Stimulated activated CD8-positive, alpha-beta memory T cell treated with anti-CD3 and anti-CD28 coated beads, Interleukin-2, amount 100 ng/mL, for 1 hour (primary cell): ENCODE measurements at places on chromosomes 3 and 15.

GRCh38 chr3:188049606-188050530, 104.1 kb upstream of the LPP start:
- DNase-seq = no peak

DNA sequence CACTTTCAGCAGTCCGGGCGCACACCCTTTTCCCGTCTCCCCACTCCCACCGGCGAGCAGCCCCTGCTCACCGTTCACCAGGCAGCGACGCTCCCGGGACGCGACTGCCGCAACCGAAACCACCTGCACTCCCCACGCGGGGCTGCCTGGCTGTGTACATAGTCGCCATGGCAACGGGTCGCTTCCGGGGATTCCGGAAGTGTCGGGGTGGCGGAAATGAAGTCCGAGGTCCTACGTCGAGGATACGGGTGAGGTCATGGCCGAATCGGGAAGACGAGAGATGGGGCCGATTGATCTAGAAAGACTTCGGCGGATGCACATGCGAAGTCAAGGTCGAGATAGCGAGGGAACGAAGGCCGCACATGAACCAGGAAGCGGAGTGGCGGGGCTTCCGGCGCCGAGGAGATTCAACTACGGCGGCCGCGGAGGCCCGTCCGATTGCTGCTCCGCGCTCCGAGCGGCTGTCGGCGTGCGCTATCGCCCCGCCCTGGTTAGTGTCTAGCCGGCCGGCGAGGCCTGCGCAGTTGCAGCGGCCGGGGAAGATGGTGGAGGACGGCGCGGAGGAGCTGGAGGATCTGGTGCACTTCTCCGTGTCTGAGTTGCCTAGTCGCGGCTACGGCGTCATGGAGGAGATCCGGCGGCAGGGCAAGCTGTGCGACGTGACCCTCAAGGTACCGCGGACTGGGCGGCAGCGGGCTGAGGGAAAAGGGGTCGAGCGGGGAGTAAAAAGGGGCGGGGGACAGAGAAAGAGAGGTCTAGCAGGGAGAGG, at the start of the genes KIF9 and KLHL18:
TSS of gene KIF9 (minus strand) at position 376 of the 769 bp plus-strand sequence. CDS start 5,425 bp downstream, outside the sequence.
TSS of gene KLHL18 (plus strand) at position 521 of the 769 bp plus-strand sequence. CDS start at position 543, 22 bp downstream.
- peak; percentile 92 for DNase-seq

DNA sequence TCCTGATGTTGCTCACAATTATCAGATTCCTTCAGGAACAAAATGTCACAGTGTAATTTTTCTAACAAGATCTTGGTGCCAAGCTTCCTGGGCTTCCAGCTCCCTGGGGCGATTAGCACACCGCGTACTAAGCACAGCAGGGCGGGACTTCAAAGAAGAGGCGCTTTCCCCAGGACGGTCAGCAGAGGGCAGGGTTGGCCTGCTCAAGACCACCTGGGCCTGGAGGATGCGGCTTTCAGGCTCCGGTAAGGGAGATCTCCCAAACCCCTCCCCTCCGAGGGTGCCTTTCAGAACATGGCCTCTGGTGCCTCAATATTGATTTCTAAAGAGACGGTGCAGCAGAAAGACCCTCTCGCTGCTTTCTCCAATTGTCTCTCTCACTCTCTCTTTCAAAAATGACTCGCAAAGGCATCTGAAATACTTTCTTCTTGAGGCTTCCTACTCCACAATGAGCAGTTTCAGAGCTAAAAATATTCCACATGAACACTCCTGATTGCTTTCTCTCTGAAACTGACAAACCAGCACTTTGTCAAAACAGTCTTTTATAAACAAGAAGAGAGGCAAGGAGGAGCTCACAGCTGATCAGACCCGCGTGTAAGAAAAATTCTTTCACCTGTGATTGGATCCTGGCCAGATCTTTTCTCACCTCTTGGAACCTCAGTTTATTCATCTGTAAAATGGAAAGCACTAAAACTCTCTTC, 154.0 kb downstream of the ADAMTS9 start:
- DNase-seq = peak; percentile 4

DNA sequence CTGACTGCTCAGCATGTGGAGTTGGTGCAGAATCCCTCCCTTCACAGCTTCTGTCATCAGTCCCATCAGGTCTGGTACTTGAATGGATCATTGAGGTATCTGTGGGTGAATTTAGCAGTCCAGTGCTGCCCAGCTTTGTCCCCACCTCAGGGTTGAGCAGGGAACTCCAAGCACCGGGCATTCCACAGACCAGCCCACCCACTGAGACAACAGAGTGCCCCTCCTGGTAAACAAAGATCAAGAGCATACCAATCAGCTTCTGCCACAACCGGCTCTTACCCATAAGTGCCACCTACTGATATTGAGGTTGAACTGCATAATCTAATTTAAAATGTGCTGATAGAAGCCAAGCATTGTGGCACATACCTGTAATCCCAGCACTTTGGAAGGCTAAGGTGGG, 57.1 kb upstream of the FXR1 start:
- DNase-seq = no peak

DNA sequence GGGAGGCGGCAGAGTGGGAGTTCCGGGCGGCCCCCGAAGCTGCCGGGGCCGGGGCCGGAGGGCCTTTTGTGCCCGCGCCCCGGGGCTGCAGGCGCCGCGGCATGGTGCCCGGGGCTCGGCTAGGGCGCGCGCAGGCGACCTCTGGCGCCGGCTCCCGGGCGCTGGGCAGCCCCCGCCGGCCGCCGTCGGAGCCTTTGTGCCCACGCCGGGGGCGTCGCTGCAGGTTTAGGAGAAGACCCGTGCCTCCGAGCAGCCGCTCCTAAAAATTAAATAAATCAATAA, 299 bp downstream of the PAQR9 start:
- no peak for DNase-seq

- no peak for DNase-seq
Measured at GRCh38 chr3:7504886-7505775, 644.2 kb downstream of the GRM7 start.

DNA sequence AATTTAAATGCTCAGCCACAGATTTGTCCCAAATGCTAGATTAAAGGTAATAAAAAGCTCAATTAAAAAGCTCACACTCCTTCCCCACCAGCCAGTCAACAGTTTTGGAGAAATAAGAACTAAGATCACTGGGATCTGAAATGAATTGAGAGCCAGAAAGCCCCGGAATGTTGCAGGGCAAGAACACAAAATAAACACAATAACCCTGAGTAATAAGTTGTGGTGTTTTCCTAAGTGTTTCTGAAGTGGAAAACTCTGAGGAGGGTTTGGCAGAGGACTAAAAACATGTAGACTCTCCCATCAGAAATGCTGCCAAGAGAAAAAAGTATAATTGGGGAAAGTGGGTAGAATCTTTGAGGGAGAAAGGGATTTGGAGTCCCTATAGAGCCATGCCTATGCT, 127.8 kb downstream of the ABI3BP start:
- no peak for DNase-seq

- no peak for DNase-seq
Measured at GRCh38 chr3:171239757-171240503, 213.4 kb upstream of the SLC2A2 start.

- no peak for DNase-seq
Measured at GRCh38 chr3:10228248-10228950, 19.9 kb upstream of the TATDN2 start.

- no peak for DNase-seq
Measured at GRCh38 chr3:171349392-171349791, 110.8 kb downstream of the TNIK start.

DNA sequence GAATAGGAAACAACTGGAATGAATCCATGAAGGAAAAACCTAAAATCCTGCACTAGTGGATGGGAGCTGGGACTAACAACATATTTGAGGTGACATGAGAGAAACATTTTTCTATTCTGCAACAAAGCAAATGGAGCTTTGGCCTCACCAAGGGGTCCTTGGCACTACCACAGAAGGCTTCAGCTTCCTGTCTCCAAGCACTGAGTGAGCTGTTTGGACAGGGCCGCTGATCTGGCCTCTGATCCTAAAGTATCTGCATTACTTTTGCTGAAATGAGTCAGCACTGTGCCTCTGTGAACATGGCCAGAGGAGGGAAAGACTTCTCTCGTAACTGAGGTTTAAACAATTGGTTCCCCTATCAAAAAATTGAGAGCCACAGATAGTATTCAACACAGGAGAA, 9.0 kb downstream of the ARPP21 start:
- no peak for DNase-seq

DNA sequence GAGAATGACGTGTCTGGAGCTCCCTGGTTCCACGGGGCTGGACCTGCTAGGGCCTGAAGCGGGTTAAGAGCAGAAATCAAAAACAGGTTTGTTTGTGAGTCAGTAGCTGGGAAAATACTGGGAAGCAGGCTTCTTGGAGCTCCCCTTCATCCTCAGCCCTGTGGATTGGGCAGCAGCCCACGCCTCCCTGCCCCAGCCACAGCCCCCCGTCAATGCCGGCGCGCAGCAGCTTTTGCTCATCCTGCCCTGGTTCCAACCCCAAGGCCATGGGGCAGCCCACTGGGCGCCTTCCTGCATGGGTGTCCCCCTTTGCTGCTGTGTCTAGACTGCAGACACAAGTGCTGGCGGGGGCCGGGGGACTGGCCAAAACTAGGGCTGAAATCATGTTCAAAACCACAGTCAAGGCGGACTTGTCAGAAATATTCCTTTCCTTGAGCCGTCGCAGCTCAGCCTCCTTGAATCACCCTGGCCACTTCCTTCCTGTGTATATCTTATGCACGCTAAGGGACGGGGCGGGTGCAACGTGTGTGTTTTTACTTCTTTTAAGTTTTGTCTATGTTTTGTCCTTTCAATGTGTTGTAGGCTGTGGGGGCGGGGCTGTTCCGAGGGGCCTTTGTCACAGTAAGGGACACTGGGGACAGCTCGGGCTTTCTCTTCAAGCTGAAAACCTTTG, 108.1 kb downstream of the KLF13 start:
- DNase-seq = peak; percentile 60

- DNase-seq = no peak
Measured at GRCh38 chr15:78979456-78980320, 34.8 kb upstream of the CTSH start.

GRCh38 chr3:8983026-8983425, 19.8 kb upstream of the RAD18 start:
- no peak for DNase-seq

- DNase-seq = no peak
Measured at GRCh38 chr15:29922191-29922590, 99.9 kb upstream of the TJP1 start.

GRCh38 chr15:90863987-90864386, 4.4 kb upstream of the FURIN start:
- no peak for DNase-seq

- no peak for DNase-seq
Measured at GRCh38 chr3:6928064-6928463, 67.1 kb downstream of the GRM7 start.

DNA sequence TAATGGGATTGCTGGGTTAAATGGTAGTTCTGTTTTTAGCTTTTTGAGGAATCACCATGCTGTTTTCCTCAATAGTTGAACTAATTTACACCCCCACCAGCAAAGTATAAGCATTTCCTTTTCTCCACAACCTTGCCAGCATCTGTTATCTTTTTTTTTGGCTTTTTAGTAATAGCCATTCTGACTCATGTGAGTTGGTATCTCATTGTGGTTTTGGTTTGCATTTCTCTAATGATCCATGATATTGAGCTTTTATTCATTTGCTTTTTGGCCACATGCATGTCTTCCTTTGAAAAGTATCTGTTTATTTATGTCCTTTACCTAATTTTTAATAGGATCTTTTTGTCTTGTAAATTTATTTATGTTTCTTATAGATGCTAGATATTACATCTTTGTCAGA, 288.2 kb downstream of the EPHA6 start:
- DNase-seq = no peak

GRCh38 chr3:170741756-170742529, 128.1 kb downstream of the RPL22L1 start:
- DNase-seq = no peak

- DNase-seq = no peak
Measured at GRCh38 chr3:68666429-68667136, 265.8 kb downstream of the TAFA4 start.

DNA sequence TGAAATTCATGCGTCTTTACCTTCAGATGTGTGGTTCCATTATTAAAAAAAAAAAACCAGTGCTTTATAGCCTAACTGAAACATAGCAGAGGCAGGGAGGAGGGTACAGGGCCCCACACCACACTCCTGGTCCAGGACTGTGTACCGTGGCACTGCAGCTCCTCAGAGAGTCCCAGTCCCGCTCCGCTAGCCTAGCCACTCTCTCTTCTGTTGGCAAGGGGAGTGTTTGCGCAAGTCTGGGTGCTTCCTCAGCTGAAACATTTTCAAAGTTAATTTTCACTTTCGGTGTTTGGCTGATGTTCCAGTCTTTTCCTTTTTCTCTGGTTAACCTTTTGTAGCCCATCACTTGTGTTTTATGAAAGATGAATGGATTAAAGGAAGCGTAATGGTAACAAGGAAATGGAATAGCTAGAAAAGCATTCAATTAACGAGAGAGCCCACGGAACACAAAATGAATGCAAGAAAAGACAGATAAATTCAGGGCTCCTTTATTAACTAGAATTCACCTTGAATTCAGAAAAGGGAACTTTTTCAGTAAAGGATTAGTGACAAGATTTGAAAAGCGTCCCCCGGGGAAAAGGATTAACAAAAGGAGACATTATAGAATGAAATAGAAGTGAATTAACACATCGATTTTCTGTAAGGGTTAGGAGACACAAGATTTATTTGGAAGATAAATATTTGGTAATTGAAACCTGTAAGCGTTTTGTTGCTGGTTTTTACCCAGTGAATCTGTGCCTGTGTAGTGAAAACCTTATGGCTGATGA, 177.0 kb downstream of the CACNA2D3 start:
- no peak for DNase-seq

- no peak for DNase-seq
Measured at GRCh38 chr3:55042591-55042990, 114.7 kb upstream of the LRTM1 start.

DNA sequence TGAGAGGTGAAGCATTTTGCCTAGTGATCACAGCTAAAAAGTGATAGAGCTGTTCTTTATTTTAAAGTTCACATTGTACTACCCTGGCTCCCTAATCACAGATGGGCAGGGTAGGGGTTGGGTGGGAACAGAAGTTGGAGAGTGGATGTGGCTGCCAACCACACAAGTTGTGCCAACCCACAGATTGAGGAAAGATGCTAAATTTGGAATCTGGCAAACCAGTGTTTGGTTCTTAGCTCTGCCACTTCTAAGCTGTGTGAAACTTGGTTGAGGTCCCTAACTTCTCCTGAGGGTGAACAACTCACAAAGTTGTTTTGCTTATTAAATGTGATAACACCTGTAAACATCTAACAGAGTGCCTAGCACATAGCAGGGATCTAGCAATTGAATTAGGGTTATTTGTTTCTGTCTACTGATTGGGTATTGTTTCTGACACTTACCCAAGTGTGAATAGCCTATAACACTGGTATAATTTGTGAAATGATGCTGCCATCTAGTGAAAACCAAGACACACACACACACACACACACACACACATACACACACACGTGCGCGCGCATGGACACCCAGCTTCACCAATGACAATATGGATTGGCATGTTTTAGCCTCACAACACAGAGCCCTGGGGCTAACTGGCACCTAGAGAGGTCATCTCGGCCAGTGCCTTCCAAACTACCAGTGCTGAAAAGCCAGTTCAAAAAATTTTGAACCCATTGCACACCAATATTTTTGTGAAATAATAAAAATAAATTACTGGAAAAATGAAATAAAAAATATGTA, 25.3 kb downstream of the ADGRG7 start:
- DNase-seq = no peak

GRCh38 chr3:16741103-16741758, 136.0 kb upstream of the DAZL start:
- DNase-seq = no peak

- DNase-seq = no peak
Measured at GRCh38 chr15:34861214-34861613, 65.9 kb upstream of the ACTC1 start.
